ENCODE measurements at places on chromosomes 13 and 19.

- no peak for DNase-seq
Observed at GRCh38 chr13:48976576-48977285, 1.0 kb downstream of the FNDC3A start.

- peak; percentile 28 for DNase-seq
Observed at GRCh38 chr13:113816946-113817859, 46.7 kb downstream of the GAS6 start.

GRCh38 chr19:5893296-5893903 lies 10.2 kb downstream of the NDUFA11 start:
- no peak for DNase-seq

GRCh38 chr13:114334305-114335053 lies 20.2 kb downstream of the CHAMP1 start:
- no peak for DNase-seq

GRCh38 chr13:67147342-67148133 lies 82.6 kb downstream of the PCDH9 start:
- no peak for DNase-seq

DNA sequence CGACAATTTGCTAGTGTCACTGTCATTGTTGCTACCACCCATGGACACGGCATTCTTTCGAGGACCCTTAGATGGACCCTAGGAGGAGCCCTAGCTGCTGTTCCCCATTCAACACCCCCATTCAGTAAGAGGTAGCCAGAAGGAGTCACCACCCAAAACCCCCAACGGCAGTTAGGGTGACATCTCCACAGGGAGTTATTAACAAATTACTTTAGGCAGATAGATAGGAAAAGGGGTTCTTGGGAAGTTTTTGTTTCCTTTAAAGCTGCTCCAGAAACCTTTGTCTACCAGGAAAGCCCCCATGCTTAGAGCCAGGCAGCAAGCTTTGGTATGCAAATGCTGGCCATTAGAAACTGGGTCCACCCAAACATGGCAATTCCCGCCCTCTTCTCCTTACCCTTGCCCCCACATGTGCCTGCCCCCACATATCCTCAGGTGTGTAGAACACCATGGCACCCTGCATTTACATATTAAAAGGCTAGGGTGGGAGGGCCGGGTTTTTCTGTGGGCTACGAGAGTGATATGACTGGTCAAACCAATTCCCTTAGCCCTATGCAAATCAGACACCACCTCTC lies 190.9 kb downstream of the SLITRK6 start:
- DNase-seq, result no peak

DNA sequence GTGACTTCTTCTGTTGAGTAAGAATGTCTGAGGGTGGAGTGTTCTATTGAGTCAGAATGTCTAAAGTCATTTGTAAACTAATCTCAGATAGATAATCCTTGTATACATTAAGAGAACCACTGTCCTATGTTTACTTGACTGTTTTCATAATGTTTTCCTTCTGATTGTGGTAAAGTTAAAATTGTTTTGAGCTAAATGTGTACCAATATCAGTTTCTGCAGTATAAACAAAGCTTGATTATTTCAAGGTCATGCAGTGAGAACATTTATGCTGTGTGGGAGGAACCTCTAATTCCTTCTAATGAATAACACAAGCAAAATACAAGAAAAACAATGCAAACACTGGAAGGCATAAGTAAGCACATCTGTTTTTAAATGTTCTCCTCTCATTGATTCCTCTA lies 434.6 kb downstream of the FGF14 start:
- no peak for DNase-seq

GRCh38 chr19:48862827-48863226 lies 5.6 kb downstream of the PLEKHA4 start:
- no peak for DNase-seq

DNA sequence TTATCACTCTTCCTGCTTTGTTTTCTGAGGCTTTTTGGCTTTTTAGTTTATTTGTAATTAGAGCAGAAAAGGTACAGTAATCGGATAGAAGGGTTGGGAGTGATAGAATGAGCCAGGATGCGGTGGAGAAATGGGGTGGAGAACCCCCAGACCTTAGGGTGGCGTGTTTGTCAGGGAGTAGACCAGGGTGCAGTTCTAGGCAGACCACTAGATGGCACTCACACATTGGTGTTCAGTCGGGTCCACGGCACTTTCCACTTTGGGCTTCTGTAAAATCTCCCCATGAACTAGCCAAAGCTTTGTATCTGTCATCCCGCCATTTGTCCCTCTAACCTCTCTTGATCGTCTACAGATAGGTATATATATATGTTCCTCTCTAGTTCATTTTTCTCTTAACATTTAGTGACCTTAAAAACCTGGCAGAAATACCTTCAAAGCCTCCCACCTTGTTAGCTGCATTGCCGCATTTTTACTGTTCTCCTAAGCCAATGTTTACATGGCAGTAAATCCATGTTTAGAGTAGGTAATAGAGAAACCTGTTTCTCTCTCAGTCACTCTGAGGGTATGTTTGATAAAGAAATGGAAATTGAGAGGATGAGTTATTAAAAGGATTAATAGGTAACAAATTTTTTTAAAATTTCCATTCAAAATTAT lies 154.9 kb downstream of the TM9SF2 start:
- peak; percentile 60 for DNase-seq

GRCh38 chr13:112113851-112114250 lies 46.9 kb downstream of the SOX1 start:
- DNase-seq, result no peak
